Activated CD4-positive, alpha-beta T cell treated with anti-CD3 and anti-CD28 coated beads, Interleukin-2, Interleukin-4, amounts not matched to agents 100 ng/mL and 50 ng/mL, durations not matched to agents 16 hours and 8 hours (primary cell): ENCODE measurements at places on chromosomes 2 and 18.

- no peak for DNase-seq
Measured at GRCh38 chr2:223613017-223613950, 11.1 kb upstream of the SCG2 start.

- DNase-seq: no peak
Measured at GRCh38 chr18:23934863-23935262, 79.7 kb upstream of the TTC39C start.

GRCh38 chr2:223649554-223650533 is 47.7 kb upstream of the SCG2 start:
- no peak for DNase-seq

DNA sequence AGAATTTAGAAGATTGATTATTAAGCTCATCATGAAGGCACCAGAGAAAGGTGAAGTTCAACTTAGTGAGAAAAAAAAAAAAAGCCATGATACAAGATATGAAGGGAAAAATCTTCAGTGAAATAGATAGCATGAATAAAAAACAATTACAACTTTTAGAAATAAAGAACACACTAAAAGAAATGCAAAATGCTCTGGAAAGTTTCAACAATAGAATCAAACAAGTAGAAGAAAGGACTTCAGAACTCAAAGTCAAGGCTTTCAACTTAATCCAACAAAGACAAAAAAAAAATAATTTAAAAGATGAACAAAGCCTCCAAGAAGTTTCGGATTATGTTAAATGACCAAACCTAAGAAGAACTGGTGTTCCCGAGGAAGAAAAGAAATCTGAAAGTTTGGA is 105.5 kb downstream of the GRB14 start:
- DNase-seq: no peak

GRCh38 chr2:26983746-26984145 is 13.3 kb downstream of the MAPRE3 start:
- DNase-seq: no peak

GRCh38 chr2:7809640-7810039 is 872.2 kb upstream of the ID2 start:
- DNase-seq: no peak

DNA sequence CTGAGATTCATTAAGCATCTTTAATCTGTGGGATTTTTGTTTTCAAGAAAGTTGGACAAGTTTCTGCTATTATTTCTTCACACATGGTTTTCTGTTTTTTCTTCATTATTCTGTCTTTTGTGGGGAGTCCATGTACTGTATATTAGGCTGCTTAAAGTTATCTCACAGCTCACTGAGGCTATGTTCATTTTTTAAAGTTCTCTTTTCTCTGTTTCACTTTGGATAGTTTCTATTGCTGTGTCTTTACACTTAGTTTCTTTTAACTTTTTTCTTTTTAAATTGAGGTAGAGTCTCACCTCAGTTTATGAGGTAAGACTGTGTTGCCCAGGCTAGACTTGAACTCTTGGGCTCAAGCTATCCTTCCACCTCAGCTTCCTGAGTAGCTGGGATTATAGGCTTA is 8.6 kb downstream of the OSBPL6 start:
- DNase-seq: no peak

- no peak for DNase-seq
Measured at GRCh38 chr2:223602972-223603371, 811 bp upstream of the SCG2 start.

DNA sequence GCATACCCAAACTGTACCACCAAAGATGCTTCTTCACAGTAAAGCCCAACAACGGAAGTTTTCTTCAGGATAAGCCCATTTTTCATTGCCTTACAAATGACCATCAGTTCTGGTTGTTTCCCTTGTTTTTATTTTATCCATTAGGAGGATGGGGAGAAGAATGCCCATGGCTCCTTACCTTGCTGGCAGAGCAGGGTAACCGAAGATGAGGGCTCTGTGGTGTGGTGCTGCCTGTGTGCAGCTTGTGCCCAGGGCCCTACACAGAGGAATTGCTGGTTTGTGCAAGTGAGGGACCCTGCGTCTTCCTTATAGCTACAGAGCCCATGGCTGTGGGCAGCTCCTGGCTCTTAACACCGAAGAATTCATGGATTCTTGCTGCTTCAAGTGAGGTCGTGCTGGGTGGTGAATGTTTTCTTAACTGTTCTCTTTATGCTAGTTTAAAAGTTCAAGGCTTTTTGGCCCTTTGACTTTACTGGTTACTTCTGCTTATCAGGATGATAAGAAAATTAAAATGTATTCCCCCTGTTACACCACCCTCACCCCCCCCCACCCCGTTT is 110.6 kb downstream of the MAP4K4 start:
- DNase-seq: no peak

GRCh38 chr2:25197336-25198208 is 29.2 kb upstream of the POMC start:
- no peak for DNase-seq

GRCh38 chr18:6743999-6744398 is 14.5 kb downstream of the ARHGAP28 start:
- DNase-seq: no peak

- no peak for DNase-seq
Measured at GRCh38 chr18:3052411-3052758, 39.4 kb upstream of the LPIN2 start.

GRCh38 chr2:233519787-233520611 is 46.6 kb downstream of the USP40 start:
- DNase-seq: peak; percentile 11

- DNase-seq: peak; percentile 91
Measured at GRCh38 chr2:135820003-135820618, 16.9 kb downstream of the LCT start.

- DNase-seq: peak; percentile 50
Measured at GRCh38 chr2:6913415-6914157, 3.6 kb upstream of the RNF144A start.
